Activated T-helper 2 cell treated with anti-CD3 and anti-CD28 coated beads, Interferon-gamma antibody, Interleukin-2, Interleukin-4, amounts not matched to agents 10 μg/mL and 5 μg/mL and 100 μg/mL, durations not matched to agents 14 hours and 24 hours and 36 hours (primary cell): ENCODE measurements at places on chromosomes 2 and 18. TPM values are rescaled to one million over a fixed set of nuclear protein-coding genes. Genes with fewer than 3 reads are reported as not detected.

The COL4A3 gene
- not detected in 2 replicates for total RNA-seq

The MAP4K4 gene
- total RNA-seq: 36.8 and 40.6 TPM in 2 replicates

The SKOR2 gene
- total RNA-seq: not detected in 2 replicates

The MRPS9 gene
- 28.8 and 31.9 TPM in 2 replicates for total RNA-seq

The PLGLB1 gene
- total RNA-seq: 2.1 and 2.2 TPM in 2 replicates

The PLA2R1 gene
- total RNA-seq: not detected in 2 replicates

The CCDC150 gene
- total RNA-seq: 13.6 and 17.8 TPM in 2 replicates

The ACTG2 gene
- 0.14 and 0.21 TPM in 2 replicates for total RNA-seq
